ENCODE measurements at places on chromosomes 6 and 20. TPM values are rescaled to one million over a fixed set of nuclear protein-coding genes. Genes with fewer than 3 reads are reported as not detected.

The BPI gene
- total RNA-seq: not detected

The POM121L2 gene
- total RNA-seq: not detected

The SSTR4 gene
- not detected for total RNA-seq

The UBR2 gene
- total RNA-seq: 28.6 TPM

The ANGPT4 gene
- total RNA-seq: not detected

The DHX35 gene
- 14.8 TPM for total RNA-seq

The EEF1A2 gene
- 1.4 TPM for total RNA-seq

The HLA-DPB1 gene
- 11.8 TPM for total RNA-seq

The ZC2HC1B gene
- total RNA-seq: not detected

Data from activated T-helper 2 cell treated with anti-CD3 and anti-CD28 coated beads, Interferon-gamma antibody, Interleukin-2, Interleukin-4, amounts not matched to agents 10 μg/mL and 5 μg/mL and 100 μg/mL, durations not matched to agents 14 hours and 24 hours and 36 hours (primary cell).